ENCODE measurements at places on chromosomes 16 and 17.

- DNase-seq: no peak
Measured at GRCh38 chr17:39225308-39225958, at the start of gene STAC2. Gene STAC2, minus strand, starts transcription at chr17:39225945. Its CDS starts 443 bp downstream, at chr17:39225502.

GRCh38 chr17:13576661-13577526 is 24.8 kb downstream of the HS3ST3A1 start:
- DNase-seq: no peak

DNA sequence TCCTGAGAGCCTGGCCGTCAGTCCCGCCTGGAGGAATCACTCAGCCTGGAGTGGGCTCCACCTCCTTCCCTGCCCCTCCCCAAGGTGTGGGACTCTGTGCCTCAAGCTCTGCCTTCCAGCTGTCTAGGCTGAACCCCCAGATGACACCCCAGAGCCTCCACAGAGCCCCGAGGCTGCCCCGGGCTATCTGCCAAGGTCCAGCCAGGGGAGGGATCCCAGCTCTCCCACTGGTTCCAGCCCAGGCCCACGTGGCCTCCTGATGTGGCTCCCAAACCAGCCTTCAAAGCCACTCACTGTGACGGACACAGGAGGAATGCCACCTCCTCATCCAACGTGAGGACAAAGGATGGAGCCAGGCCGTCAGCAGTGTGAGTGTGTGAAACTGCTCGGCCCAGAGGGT is 45.6 kb upstream of the ENPP7 start:
- no peak for DNase-seq

GRCh38 chr17:57407287-57408070 is 151.2 kb downstream of the MSI2 start:
- DNase-seq: no peak

DNA sequence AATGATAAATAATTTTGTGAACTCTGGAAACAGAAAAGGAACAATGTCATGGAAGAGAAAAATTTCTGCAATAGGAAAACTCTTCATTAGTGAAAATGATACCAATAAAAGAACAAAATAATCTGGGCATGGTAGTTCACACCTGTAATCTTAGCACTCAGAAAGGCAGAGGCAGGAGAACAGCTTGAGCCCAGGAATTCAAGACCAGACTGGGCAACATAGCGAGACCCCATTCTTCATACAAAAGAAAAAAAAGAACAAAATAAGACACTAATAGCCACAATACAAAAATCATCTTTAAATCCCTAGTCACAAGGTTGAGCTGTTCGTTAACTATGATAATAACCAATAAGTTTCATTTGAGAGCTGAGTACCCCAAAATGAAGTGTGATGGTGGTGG is 8.6 kb downstream of the POLG2 start:
- DNase-seq: no peak

- DNase-seq: no peak
Measured at GRCh38 chr16:54324716-54325115, 38.1 kb upstream of the IRX3 start.

GRCh38 chr17:51807460-51807859 is 351.1 kb downstream of the CA10 start:
- DNase-seq: no peak

GRCh38 chr17:80920441-80920840 is 71.2 kb upstream of the CHMP6 start:
- DNase-seq: no peak

DNA sequence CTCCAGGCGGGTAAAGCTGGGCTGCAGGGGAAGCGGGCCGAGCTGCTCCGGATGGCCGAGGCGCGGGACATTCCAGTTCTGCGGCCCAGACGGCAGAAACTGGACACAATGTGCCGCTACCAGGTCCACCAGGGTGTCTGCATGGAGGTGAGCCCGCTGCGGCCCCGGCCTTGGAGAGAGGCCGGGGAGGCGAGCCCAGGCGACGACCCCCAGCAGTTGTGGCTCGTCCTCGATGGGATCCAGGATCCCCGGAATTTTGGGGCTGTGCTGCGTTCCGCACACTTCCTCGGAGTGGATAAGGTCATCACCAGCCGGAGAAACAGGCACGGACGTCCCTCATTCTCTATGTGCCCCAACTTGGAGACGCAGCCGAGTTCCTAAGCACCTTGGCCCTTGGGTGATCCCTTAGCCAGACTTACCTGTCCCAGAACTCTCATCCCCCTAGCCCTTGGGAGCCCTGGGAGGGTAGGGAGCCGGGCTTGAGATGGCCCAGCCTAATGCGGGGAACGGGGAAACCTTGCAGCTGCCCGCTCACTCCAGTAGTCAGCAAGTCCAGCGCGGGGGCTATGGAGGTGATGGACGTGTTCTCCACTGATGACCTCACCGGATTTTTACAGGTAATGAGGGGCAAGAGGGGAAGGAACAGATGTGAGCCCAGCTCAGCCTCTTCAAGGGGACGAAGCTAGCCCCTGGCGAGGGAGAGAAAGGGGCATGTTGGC is 806 bp downstream of the MRM1 start:
- DNase-seq: no peak

Measured in suppressor macrophage treated with lipopolysaccharide for 4 hours (primary cell).